ENCODE measurements at places on chromosomes 16 and 17.

DNA sequence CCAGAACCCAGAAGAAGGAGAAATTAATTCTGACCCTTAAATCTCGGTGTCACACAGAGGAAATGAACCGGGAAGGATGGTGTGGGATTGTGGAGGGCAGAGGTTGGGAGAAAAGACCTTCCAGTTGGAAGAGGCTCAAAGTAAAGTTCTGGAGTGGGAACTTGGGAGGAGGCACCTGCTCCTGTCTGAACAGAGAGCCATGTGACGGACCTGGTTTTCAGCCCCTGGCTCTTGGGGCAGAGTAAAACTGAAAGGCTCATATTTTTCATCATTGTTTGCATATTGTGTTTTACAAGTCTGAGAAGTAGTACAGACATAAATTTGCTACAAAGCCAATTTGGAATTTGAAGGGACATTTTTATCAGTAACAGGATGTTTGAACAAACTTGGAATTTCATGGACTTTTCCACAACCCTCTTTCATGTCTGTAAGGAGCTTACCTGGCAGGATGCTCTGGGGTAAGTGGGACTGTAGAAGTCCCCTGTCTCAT, 24.4 kb upstream of the SEC14L1 start:
- no peak for DNase-seq

GRCh38 chr16:11393366-11393765, 48.1 kb downstream of the RMI2 start:
- DNase-seq, result no peak

DNA sequence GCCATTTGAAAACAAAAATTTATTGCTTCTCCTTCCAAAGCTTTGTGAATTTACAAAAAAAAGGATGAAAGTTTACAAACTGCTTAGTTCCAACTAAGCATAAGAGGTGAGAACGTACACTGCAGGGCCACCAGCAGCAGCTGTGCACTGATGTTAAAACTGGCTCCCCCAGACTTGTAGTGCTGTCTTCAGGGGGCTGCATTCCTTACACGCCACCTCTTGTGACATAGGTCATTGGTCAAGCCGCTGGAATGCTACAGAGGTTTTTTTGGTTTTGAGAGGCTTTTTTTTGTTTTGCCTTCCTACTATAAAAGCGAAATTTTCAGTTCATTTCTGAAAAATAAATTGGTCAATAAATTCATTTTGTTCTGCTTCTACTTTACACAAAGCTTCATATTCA, 6.9 kb downstream of the IFT20 start:
- DNase-seq, result no peak

DNA sequence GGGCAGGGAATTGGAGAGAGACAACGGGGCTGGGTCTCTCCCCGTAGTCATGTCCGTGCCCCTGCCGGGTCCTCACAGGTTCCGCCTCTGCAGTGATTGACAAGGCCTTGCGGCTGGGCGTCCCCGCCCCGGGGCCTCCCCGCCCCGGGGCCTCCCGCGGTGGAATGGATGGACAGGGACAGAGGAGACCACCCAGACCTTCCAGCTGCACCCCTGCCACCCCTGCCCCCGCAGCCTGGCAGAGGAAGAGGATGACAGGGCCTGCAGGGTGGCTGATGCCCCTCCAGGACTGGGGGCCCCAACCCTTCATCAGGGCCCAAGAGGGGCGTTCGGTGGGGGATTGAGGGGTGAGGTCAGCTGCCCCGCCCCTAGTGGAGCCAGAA, 216.4 kb upstream of the CIBAR2 start:
- no peak for DNase-seq

DNA sequence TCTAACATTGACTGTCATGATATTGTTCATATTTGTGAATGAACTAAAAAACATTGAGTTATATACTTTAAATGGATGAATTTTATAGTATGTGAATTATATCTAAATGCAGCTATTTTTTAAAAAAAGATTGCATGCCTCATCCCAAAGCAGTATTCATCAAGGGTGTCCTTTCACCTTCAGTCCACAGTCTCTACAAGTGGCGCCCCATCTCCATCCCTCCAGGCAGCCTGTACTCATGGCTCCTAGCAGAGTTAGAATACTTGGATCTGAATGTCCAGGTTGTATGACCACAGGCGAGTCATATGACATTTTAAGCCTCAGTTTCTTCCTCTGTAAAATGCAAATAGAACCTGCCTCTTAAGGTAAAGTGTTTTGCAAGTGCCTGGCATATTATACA, 69.8 kb downstream of the TMEM100 start:
- no peak for DNase-seq

DNA sequence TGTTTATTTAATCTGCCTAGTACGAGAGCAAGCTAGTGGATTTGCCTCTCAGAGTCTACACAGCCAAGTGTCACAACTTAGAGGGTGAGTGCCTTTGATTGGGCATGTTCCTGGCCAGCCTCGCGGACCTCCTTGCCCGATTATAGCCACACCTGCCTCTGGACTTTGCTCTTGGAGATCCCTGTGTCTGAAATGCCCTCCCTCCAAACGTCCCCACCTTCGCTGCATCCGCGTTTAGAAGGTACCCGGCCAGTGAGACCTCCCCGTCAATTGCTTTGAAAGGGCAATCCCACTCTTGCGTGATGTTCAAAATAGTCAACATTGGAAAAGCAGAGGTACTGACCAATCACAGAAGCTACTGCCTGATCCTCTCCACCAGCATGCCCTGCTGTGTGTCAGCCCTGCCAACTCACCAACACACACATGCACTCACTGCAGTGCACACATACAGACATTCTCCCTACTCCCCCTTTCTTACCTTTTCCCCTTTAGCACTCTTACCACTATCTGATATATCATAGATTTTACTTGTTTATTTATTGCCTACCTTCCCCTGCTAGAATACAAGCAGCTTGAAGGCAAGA, 6.5 kb upstream of the SDK2 start:
- no peak for DNase-seq

Measured in stimulated activated CD4-positive, alpha-beta T cell treated with anti-CD3 and anti-CD28 coated beads, Interleukin-4, amount 100 ng/mL, for 4 hours (primary cell).